ENCODE measurements at places on chromosomes 7 and 10. TPM values are rescaled to one million over a fixed set of nuclear protein-coding genes. Genes with fewer than 3 reads are reported as not detected.

The MBL2 gene
- polyA plus RNA-seq, result not detected

The LRMDA gene
- not detected for polyA plus RNA-seq

The GIMAP8 gene
- 2.8 TPM for polyA plus RNA-seq

The AKR1C4 gene
- not detected for polyA plus RNA-seq

The OR9A2 gene
- polyA plus RNA-seq, result not detected

The TSPAN33 gene
- polyA plus RNA-seq, result 12.0 TPM

The RPEL1 gene
- polyA plus RNA-seq, result not detected

The CLCN1 gene
- 0.30 TPM for polyA plus RNA-seq

The TPK1 gene
- 14.2 TPM for polyA plus RNA-seq

The SORCS1 gene
- 0.15 TPM for polyA plus RNA-seq

The COX19 gene
- 14.7 TPM for polyA plus RNA-seq

- DNase-seq, result no peak
Observed at GRCh38 chr7:116812860-116813259, 49.5 kb upstream of the CAPZA2 start.

DNA sequence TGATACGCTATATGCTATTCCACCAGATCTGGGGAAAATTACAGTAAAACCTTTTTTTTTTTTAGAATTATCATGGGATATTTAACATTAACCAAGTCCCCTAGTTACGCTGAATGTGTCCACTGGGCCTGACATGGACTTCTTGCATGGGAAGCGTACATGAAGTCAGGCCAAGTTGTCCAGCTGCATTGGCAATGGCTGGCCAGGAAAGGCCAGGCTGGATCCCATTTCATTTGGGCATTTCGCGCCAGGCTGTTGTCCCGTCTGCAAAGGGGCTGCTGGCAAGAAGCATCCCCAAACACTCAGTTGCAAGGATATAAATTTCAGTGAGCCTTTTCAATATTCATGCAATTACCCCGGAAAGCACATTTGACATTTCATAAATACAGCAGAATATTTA is 933.3 kb downstream of the GRID1 start:
- no peak for DNase-seq

- no peak for DNase-seq
Observed at GRCh38 chr7:96707901-96708774, 1.5 kb downstream of the SEM1 start.

- no peak for DNase-seq
Observed at GRCh38 chr7:44072364-44073231, 7.2 kb upstream of the PGAM2 start.

DNA sequence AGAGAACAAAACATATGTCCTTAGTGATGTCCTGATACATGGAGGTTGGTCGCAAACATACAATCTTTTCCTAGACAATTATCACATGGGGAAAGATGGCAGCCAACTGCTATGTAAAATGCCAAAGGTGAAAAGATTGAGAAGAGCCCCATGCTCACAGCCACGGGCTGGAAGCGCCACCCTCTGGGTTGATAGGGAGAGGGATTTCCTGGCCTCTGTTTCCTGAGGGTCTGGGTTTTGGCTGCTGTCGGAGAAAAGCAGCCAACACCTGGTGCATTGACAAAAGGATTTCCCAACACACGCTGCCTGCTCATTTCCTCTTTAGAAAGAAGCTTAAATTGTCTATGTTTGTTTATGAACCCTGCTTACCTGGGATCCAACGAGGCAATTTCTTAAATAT is 43.8 kb downstream of the ITIH5 start:
- no peak for DNase-seq

DNA sequence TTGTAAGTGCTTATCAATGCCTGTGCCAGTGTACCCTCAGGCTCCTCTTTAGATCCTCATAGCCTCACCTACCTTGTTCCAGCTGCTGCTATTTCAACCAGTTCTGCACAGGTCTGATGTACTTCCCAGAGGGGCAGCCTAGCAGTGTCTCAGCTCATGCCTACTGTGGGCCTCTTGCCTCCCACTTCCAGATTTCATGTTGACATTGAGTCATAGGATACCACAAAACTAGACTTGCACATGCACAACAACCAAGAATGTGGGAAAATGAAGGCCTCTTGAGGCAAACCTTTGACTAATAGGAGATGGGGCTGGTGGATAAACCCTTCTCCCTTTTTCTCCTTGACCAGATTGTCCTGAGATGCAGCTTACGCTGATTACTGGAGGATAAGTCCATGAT is 31.0 kb downstream of the PON3 start:
- DNase-seq, result no peak

DNA sequence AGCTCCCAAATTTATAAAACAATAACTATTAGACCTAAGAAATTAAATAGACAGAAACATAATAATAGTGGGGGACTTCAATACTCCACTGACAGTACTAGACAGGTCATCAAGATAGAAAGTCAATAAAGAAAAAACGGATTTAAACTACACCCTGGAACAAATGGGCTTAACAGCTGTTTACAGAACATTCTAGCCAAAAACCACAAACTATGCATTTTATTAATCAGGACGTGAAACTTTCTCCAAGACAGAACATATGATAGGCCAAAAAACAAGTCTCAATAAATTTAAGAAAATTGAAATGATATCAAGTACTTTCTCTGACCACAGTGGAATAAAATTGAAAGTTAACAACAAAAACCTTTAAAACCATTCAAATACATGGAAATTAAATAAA is 46.4 kb downstream of the ZNF680 start:
- DNase-seq, result no peak

- no peak for DNase-seq
Observed at GRCh38 chr10:77571490-77571889, 66.1 kb downstream of the KCNMA1 start.

- DNase-seq, result no peak
Observed at GRCh38 chr7:84191261-84191660, 3.3 kb downstream of the SEMA3A start.

DNA sequence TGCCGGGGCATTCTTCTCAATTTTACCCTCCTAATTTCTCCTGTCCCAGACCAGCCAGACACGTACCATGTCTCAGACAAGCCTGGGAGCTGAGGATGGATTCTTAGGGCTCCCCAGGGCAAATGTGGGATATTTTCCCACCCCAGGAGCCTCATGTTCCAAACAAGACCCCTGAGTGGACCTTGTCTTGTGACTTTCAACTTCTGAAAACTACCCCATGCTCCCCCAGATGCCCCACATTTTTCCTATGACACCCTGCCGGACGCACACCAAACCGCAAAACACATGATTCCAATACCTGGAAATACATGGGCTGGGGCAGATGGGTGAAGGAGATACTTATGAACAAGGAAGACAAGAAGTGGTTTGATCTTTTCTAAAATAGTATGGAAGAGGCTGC is 874 bp downstream of the GIMAP5 start:
- no peak for DNase-seq

DNA sequence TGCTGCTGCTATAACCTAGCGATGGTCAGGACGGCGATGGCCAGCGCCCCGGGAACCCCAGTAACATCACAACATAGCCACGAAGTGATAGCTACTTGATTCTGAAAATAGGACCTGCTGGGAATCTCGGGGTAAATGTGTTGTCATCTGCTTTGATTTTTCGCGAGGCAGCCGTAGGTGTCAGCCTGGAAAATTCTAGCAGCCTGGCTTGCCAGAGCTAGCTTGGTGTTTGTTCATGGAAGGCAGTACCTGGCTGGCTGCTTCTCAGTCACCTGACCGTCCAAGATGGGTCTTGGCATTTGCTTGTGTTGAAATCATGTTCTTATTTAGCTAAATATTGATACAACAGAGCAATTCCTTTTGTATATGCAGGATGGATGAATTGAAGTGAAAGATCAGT is 82.4 kb upstream of the BTBD16 start:
- DNase-seq, result no peak

GRCh38 chr10:3886191-3886590 is 101.2 kb upstream of the KLF6 start:
- DNase-seq, result no peak

DNA sequence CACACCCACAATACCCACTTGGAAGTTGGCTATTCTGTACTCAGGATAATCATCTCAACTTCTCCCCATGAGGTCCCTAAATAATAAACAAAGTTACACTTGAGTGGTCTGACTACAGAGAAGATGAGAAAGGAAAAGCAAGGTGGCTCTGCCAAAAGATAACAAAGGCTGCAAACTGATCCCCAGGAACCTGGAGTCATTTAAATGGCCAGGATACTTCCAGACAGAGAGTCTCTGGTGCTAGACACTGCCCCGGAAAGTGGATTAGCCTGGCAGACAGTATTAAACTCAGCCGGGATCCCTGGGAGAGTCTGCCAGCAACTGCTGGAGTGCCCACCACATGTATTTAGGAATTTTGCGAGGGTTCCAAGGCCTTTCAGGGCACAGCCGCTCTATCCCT is 93.7 kb downstream of the DGKI start:
- DNase-seq, result no peak

DNA sequence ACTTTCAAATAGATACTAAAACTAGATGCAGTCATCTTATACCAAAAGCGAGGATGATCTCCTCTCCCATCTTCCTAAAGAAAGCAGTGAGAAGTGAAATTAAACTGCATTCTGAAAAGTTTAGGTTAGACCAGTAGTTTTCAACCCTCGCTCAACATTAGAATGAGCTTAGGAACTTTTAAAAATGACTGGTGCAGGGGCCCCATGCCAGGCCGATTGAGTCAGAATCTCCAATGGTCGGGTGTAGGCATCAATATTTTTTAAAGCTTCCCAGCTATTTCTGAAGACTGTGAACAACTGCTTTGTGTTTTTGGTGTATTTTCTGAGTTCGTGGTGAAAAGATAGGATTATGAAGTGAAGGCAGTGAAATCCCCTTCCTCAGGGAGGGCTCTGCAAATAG is 146.0 kb downstream of the VTI1A start:
- DNase-seq, result no peak

Data from GM12878 (cell line).